ENCODE measurements at places on chromosomes 5 and 9. TPM values are rescaled to one million over a fixed set of nuclear protein-coding genes. Genes with fewer than 3 reads are reported as not detected.

Gene SLC34A1
- not detected for total RNA-seq

Gene IL4
- not detected for total RNA-seq

Gene C8G
- 1.1 TPM for total RNA-seq

Gene TBCA
- total RNA-seq, result 123 TPM

Gene SLC45A2
- total RNA-seq, result 0.54 TPM

Gene RXRA
- 67.8 TPM for total RNA-seq

Gene PGM5
- total RNA-seq, result 118 TPM

Gene SLC4A9
- not detected for total RNA-seq

Gene LRRC19
- total RNA-seq, result not detected

Gene EPB41L4A
- 38.6 TPM for total RNA-seq

Gene ESM1
- total RNA-seq, result 1.1 TPM

DNA sequence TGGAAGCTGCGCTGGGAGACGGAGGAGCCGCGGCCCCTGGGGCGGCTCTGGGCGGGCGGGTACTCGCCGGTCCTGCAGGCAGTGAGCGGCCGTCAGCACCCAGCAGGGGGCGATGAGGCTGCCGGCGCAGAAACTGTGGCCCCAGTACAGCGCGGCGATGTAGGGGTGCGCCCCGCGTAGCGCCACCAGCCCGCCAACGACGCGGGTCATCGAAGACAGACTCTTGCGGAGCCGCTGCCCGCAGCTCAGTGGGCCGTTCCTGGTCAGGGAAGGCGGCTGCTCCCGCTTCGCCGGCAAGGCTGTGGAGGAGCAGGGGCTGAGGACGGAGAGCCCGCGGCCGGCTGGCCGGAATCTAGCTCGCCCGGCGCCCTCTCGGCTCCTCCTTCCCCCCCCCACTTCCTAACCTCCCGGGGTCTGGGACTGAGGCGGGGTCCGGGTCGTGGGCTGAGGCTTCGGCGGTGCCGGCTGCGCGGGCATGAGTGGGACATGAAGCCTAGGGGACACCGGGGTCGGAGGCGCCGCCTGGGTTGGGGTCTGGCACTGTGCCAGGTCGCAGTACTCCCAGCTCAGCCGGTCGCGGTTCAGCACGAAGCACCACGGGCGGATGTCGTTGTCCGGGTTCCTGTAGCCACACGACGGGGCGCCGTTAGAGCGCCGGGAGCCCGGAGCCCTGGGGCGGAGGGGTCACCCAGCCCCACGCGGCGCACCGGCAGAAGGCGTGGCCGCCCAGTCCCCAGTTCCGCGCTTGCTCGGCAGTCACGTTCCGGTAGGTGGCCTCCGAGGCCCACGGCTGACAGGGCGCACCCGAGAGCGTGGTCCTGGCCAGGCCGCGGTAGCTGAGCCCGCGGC is 3.6 kb upstream of the PFN3 start:
- peak; percentile 90 for DNase-seq

- DNase-seq, result no peak
Measured at GRCh38 chr5:83914199-83914598, 193.5 kb upstream of the HAPLN1 start.

DNA sequence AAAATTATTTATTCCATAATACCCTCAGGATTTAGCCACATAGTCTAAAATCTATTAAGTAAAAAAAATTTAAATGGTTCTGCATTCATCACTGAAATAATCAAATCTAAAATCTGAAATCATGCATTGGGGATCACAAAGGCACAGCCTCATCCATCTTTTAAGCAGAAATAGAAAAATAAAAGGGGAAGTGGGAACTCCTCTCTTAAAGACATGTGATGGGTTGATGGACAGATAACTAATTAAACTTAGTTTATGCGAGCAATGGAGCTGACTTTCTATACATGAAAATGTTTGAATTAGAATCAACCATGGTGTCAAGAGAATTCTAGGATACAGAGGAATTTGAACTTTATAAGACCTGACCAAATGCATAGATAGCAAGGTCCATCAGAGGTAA is 170.5 kb downstream of the GABRB2 start:
- DNase-seq, result no peak

- no peak for DNase-seq
Measured at GRCh38 chr5:83931969-83932368, 211.3 kb upstream of the HAPLN1 start.

DNA sequence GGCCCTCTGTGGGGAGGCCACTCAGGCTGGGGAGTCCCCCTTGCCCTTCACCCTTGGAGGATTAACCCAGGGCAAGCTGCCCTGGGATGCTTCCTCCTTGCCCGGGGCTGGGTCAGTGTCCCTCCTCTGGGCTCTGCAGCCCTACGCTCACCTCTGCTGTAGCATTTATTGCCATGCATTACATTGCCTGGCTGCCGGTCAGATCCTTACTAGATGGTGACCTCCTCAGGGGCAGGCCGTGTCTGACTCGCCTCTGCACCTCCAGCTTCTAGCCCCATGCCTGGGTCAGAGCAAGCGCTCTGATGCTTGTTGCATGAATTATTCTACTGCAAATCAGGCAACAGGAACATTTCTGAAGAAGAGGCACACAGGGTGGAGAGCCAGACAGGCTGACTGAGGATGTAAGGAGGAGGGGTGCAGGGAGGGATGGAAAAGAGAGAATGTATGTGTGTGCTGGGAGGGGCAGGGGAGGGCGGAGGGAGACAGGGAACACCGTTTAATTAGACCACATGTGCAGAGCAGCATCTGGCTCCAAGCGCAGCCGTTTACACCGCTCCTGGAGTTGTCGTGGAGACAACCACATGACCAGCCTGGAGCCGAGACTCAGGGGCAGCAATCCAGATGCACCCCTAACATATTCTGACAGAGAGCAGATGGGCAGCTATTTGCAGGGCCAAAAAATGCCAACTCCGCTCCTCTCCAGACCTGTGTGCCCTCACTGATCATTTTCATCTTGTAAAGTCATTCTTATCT is 117.0 kb downstream of the CRB2 start:
- no peak for DNase-seq

DNA sequence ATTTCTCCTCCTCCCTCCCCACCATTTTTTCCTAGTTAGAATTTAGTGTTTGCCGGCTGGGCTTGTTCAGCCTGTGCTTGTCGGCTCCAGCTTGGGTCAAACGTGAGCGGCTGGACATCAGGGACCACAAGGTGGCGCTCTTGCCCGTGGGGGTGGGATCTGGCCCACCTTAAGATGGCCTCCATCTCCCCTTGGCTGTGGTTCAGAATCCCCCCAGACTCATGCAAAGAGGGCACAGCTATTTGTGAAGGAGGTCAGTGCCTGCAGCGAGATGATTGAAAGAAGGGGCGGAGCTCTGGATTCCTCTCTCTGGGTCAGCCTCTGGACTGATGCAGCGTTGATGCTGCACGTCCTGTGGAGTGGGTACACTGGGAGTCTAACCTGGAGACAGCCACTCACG is 283.3 kb upstream of the TUT7 start:
- peak; percentile 50 for DNase-seq

DNA sequence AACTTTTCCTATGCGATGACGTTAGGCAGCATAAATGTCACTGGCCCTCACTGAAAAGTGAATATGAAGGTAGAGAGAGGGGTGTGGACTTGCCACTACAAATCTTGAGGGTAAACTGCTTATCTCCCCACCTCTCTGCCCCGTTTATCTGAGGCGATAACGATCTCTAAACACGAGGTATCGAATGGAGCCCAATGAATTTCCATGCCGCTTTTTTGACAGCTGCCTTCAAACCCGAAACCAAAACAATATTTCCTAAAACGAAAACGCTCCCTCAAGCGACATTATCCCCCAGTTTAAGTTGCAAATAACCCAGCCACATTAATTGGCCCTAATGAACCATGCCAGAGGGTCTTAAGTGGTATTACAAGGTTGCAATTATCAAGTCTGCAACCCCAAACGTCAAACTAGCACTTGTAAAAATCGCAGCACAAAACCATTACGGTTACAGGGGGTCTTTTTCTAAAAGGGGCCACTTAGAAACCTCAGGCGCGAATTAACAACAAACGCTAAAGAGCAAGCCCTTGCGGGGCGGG is 1.4 kb downstream of the NR3C1 start:
- no peak for DNase-seq

DNA sequence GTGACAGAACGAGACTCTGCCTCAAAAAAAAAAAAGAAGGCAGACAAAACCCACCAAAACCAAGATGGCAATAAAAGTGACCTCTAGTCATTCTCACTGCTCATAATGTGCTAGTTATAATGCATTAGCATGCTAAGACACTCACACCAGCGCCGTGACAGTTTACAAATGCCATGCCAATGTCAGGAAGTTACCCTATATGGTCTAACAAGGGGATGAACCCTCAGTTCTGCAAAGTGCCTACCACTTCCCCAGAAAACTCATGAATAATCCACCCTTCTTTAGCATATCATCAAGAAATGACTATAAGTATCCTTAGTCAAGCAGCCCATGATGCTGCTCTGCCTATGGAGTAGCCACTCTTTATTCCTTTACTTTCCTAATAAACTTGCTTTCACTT is 4.7 kb upstream of the BICD2 start:
- DNase-seq, result no peak

GRCh38 chr9:71854811-71855210 is 56.2 kb downstream of the ABHD17B start:
- no peak for DNase-seq

DNA sequence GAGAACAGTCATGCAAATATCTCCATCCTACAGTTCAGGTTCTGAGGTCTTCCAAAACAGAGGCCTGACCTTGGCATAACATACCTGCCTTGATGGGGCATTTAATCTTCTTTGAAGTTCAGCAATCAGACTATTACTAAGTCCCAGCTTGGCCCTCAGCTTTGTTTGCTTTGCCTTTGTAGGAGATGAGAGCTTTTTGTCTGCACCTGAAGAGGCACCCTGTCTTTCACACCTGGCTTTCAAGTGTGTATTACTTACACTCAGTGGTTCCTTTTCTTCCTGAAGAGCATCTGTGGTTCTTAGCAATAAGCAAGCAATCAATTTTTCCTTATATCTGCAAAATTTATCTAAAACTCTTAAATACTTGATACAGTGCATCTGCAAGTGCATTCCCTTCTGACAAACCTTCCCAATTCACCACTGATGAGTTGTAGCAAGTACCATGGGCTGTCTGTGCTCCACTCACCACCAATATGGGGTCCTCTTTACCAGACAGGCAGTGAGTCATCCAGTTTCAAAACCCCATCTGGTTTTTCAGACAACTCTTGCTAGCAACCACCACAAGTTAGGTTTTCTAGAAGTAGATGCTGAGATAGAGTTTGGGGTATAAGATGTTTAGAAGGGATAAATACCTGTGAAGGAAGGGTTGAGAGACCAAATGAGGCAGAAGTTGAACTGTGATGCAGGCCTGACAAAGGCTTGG is 100.2 kb downstream of the HINT1 start:
- no peak for DNase-seq

- DNase-seq, result no peak
Measured at GRCh38 chr9:89515416-89515815, 17.5 kb upstream of the SEMA4D start.

- no peak for DNase-seq
Measured at GRCh38 chr9:21889673-21890072, 87.2 kb downstream of the MTAP start.

- DNase-seq, result no peak
Measured at GRCh38 chr9:87661241-87661640, 64.7 kb upstream of the CTSL start.

- no peak for DNase-seq
Measured at GRCh38 chr5:137778772-137779564, 24.8 kb upstream of the HNRNPA0 start.

DNA sequence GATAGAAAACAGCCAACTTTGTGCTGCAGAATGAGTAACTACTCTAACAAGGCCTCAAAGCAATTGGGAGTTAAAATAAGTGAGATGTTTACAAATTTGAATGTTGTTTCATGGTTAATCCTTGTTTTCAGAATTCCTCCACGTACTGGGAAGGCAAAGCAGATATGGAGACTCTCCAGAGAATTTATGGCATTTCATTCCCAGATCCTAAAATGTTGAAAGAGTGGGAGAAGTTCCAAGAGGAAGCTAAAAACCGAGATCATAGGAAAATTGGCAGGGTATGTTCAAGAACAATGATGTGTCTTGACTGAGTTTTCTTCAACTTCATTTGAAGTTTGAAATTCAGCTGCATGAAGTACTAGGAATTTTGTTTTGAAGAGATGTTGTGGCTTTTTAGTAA is 16.4 kb downstream of the TARS1 start:
- no peak for DNase-seq

- no peak for DNase-seq
Measured at GRCh38 chr5:94102849-94103248, 361.4 kb upstream of the POU5F2 start.

GRCh38 chr5:115180165-115180709 is 10.5 kb upstream of the TRIM36 start:
- peak; percentile 58 for DNase-seq

GRCh38 chr5:107806705-107807104 is 136.0 kb upstream of the EFNA5 start:
- no peak for DNase-seq

DNA sequence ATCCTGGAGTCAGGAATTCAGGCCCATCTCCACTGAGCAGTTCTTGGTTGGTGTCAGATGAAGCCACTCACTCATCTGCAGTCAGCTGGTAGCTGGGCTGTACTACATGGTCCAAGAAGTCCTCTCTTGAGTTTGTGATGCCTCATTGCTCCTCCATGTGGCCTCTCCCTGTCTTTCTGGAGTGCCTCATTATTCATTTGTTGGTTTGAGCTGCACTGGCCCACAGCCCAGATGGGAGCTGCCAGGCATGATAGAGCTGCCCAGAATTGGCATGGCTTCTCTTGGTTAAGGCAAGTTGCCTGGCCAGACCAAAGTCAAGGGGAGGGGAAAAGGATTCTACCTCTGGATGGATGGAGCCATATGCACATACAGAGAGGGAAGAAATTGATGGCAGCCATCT is 8.0 kb downstream of the PTCD2 start:
- DNase-seq, result peak; percentile 52

DNA sequence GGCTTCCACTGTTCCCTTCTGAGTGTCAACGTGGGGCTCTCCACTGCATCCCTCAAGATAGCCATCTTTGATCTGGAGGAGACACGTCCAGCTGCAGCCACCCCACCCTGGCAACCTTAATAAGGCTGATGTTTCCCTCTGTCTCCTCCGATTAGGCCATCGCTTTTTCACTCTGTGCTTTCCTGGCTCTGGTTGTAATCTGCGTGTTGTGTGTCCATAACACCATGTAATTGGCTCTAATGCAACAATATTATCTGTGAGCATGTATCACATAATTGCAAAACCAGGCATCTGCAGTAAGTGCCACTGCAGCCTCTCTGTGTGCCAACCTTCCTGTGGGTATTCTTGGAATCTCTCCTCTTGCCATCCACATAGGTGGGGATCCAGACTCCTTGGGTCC is 249.9 kb upstream of the PANK3 start:
- no peak for DNase-seq

GRCh38 chr5:61964201-61964600 is 341.8 kb upstream of the KIF2A start:
- no peak for DNase-seq

DNA sequence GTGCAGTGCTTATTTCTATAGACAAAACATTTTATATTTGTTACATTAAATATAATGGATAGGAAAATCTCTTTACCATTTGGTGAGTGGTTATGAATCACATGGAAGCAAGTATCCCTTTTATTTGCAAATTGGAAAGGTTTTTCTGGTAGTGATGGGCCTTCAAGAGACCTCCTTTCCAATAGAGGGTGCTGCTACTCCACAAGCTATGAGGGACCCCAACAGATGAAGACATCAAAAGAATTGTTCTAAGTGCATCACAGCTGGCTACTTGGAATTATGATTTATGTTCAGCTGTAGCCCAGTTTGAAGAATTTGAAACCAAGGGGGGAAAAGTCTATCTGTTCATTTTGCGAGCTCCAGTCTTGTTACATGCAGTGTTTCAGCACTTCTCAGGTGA is 493.7 kb upstream of the SGCD start:
- DNase-seq, result no peak
